ENCODE measurements at places on chromosomes 2 and 18.

DNA sequence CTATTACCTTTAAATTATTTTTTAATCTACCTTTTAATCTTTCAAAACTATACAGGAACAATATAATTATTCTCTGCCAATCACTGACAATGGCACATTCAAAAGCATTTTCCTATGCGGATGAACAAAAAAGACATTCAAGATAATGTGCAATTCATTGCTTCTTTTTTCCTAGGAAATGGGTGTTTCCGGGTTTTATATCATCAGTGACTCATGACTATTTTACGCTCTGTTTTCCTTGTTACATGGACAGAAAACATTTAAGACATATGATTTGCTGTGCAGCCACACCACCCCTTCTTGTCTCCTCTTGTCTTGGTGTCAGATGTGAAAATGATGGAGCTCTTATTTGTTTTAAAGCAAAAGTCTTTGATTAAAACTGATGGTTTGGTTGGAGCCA is 184.7 kb upstream of the LINC00305 start:
- DNase-seq, result no peak

GRCh38 chr2:141151611-141152286 is 979.1 kb downstream of the LRP1B start:
- DNase-seq, result no peak

GRCh38 chr2:121104721-121105141 is 180.3 kb downstream of the TFCP2L1 start:
- no peak for DNase-seq

DNA sequence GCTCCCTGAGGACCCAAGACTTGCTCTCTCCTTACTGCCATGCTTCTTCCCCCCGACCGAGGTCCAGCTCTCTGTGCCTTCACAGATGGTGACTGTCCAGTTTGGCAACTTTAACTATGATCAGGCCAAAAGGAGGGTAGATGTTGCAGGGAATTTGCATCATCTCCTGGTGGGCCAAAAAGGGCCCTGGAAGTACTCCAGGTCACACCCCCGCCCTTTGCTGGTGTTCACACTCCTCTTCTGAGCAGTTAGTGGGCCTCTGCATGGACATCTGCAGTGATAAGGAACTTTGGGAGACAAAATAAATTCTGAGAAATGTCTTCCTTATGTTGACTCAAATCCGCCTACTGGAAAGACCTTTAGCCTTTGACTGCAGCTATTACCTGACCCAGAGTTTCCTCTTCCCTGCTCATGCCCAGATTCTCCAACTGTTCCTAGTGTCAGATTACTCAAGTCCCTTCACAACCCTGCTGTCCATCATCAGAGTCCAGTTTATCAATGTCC is 234.4 kb downstream of the LOXHD1 start:
- DNase-seq, result peak; percentile 53

GRCh38 chr2:191483117-191483516 is 194.8 kb upstream of the NABP1 start:
- DNase-seq, result no peak

DNA sequence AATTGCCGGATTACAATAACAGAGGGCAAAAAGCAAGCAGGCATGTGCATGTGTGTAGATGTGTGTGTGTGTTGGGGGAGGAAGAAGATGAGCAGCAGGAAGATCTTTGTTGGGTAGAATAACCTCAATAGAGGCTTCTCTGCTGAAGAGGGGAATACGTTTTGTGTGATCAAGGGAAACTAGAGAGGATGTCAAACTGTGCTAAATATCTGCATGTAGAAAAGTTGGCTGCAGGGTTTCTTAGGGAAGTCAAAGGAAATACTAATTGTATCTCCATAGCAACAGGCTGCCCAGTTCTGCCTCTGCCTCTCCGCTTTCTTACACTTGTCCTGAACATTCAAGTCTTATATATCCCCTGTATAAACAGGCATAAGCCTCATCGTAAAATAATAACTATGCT is 190.1 kb upstream of the RND3 start:
- no peak for DNase-seq

GRCh38 chr2:102367331-102367971 is 11.9 kb downstream of the IL18R1 start:
- DNase-seq, result no peak

DNA sequence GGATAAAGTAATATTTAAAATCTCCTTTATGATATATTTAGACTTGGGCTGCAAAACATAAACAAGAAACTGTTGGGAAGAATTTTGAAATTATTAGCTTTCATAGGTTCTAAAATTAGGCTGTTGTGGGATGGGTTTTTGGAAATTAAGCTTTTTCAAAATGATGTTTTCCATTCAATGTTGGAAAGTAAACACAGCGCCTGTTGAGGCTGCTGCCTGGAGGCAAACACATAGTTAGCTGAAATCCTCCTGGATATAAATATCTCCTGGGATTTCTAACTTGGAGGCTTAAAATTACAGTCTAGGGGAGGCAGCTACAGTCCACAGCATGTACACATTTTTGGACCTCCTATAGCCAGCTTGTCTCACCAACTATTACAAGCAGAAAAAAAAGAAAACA is 197.3 kb downstream of the DCC start:
- no peak for DNase-seq

DNA sequence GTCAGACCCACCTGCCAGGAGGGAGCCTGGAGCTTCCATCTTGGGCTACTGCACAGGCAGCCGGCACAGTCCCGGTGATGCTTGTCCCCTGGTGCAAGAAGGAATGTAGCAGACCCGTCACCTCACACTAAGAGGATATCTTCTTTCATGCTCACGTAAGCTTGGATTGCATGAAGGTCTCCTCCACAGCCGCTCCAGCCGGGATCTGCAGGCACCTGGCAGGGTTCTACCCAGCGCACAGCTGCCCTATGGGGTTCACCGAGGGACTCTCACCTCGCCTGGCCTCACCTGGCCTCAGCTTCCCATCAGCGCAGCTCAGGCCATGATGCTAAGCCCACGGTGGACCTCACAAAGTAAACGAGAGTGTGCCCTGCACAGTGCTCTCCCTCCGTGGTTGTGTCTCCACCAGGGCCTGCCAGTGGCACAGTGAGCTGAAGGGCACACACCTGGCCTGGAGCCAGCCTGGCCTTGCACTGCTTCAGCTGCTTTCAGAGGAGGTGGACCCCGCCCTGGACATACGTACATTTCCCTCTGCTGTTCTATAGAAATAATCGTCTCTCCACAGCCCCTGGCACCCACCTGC is 239.1 kb downstream of the SEPTIN10 start:
- no peak for DNase-seq

- DNase-seq, result no peak
Measured at GRCh38 chr2:23208339-23208738, 176.6 kb upstream of the KLHL29 start.

- peak; percentile 64 for DNase-seq
Measured at GRCh38 chr2:129849559-129850160, 129.8 kb upstream of the RAB6C start.

GRCh38 chr2:42328148-42328833 is 32.7 kb downstream of the COX7A2L start:
- DNase-seq, result peak; percentile 35

DNA sequence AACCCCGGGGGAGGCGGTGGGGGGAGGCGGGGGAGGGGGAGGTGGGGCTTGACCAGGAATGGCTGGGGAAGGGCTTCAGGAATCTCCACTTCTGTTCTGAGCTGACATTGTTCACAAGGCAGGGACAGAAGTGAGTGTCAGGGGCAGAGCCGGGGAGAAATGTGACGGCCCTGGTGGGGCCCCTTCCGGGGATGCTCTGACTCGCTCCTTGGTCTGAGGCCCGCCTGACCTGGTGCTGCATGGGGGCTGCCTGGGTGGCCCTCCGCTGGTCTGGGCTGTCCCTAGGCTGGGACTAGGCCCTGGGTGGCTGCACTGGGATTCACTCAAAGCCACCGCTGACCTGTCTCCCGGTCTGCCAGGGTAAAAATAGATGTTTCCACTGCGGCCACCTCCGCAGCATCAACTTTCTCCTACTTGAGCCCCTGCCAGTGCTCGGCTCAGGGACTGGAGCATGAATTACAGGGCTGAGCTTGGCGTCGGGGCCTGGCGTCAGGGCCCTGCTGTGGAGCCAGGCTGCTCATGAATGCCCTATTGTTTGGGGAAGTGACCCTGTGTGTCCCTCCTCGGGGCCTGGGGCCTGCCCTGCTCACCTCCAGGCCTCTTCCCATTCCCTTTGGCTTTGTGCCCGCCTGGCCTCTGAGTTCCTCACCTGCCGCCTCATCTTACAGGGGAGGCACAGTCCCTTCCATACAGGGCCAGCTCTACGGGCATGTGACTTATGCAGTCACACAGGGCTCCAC is 247.5 kb downstream of the DYSF start:
- no peak for DNase-seq

- DNase-seq, result no peak
Measured at GRCh38 chr2:195531754-195532153, 125.3 kb upstream of the SLC39A10 start.

DNA sequence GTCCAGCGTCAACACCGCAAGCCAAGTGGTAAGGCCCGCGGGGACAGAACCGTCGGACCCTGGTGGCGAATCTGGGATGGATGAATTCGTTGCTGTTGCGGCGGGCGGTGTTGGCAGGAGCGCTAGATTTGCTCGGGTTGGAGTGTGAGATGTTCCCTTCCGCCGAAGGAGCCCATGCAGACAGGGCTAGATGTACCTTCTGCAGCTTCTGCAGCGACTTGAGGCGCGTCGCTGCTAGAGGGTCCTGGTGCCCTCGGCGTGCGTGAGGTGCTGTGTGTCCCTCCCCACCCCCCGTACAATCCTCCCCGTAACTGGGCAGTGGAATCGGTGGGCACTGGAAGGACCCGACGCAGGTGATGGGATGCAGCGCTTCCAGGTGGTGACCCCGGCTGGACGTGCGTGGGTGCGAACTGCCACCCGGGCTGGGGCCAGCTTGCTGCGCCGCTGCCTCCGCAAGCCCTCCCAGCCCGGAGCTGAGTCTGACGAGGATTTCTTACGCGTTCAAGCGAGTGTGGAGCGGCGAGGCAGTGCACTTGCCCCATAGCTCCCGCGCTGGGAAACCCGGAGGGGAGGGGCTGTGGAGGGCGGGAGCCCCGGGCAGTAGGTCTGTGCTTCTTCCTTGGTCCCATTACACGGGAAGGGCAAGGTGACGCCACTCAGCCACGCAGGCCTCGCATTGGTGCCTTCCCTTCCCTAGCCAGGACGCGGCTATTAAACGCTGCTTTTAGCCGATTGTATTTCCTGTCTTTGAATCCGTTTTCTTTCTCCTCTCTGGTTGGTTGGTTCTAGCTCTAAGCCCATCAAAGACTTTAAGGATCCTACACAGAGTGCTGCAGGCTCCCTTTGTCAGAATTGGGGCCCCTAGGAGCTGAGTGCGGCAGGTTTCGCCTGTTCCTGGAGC is 34.2 kb downstream of the CHRNA1 start:
- peak; percentile 3 for DNase-seq

GRCh38 chr18:59266886-59267502 is 6.3 kb downstream of the RAX start:
- no peak for DNase-seq

- DNase-seq, result no peak
Measured at GRCh38 chr2:238894226-238894949, 46.5 kb downstream of the TWIST2 start.

GRCh38 chr2:209525834-209526281 is 102.0 kb downstream of the MAP2 start:
- DNase-seq, result no peak

DNA sequence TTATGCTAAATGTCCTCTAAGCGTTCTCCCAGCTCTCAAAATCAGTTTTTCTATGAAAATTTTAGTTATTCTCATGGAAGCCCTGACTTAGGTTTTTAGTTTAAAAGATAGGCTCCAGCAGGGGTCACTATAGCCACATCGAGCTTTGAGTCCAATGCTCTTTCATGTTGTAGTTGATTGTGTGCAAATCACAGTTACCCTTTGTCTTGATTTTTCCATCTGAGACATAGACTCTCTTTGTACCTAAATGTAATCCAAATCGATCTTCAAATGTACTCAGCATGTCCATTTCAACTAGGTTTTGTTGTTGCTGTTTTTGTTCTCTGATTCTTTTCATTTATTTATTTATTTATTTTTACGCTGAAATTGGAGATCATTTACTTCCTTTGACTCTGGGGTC is 26.4 kb upstream of the MSTN start:
- peak; percentile 85 for DNase-seq

- no peak for DNase-seq
Measured at GRCh38 chr2:85840091-85840490, 48.7 kb downstream of the ST3GAL5 start.

- DNase-seq, result no peak
Measured at GRCh38 chr2:181679544-181679979, 755 bp downstream of the NEUROD1 start.

DNA sequence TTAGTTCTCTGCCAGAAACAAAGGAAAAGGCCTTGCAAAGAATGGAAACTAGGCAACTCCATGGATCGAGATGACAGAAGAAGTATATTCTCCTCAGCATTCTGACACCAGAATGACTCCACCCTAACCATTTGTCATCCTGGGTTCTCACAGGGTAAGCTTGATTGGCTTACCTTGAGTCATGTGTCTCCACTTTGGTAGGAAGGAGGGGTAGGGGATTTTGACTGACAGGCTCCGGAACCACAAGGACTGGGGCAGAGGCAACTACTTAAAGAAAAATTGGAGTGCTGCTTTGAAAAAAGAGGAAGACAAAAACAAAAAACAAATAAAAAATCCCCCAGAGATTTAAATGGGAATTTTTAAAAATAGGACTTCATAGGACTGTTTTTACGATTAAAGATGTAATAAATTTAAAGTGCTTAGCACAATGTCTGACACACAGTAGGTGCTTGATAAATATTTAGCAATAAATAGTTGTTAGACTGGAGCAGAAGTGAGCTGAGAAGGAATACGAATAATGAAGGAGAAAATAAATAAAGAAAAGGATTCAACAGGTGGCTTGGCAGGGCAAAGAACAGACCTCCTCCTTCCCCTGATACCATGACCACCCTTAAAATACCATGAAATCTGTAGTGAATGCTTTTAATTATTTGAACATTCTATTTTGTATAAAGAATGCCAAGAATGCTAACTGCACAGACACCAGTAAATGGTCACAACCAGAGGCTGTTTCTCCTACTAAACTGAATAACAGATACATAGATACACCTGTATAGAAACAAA is 230.2 kb downstream of the CDCA7 start:
- DNase-seq, result no peak

GRCh38 chr2:202848813-202849212 is 22.8 kb downstream of the ICA1L start:
- DNase-seq, result peak; percentile 21
